CD4-positive, alpha-beta T cell treated with Interleukin-15 for 4 hours (primary cell): ENCODE measurements at places on chromosomes 16 and 17.

- DNase-seq = no peak
Observed at GRCh38 chr17:43003542-43004172, 2.9 kb upstream of the IFI35 start.

DNA sequence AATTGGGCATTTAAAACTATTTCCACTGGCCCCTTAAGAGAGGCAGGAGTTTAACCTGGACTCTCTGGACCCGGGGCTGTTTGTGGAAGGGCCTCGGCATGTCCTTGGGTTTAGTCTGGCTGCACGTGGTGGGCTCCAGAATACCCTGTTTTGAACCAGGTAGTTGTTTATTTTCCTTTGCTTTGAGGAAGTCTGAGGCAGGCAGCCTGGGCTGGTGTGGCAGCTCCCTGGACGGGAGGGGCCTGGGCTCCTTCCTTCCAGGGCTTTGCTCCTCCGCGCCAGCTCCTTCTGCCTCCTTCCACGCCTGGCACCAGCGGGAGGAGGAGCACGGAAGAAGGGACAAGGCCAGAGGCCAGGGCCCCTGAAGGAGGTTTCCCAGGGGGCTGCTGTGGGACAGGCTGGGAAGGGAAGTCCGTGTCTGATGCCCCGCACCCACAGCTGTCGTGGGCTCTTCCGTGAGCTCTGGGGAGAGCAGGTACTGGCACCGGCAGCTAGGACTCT, 15.5 kb downstream of the BANP start:
- no peak for DNase-seq

- DNase-seq = no peak
Observed at GRCh38 chr17:50173335-50173941, 7.6 kb downstream of the SGCA start.

DNA sequence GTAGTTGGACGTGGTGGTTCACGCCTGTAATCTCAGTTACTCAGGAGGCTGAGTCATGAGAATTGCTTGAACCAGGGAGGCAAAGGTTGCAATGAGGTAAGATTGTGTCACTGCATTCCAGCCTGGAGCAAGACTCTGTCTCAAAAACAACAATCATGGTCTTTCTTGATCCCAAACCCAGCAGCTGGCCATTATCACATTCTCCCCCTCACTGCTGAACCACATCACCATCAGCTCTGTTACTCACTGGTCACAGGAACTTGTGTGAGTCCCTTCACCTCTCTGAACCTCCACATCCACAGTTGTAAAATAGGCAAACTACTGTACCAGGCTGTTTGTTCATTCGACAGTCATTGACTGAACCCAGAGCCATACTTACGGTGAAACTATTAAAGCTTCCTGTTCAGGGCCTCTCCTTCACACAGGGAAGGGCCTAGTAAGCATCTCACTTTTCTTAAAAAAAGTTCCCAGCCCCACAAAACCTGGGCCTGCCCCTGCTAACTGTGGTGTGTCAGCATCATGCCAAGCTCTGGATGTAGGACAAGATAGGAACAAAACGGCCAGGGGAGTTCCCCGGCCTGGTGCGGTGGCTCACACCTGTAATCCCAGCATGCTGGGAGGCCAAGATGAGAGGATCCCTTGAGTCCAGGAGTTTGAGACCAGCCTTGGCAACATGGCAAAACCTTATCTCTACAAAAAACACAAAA, 104.7 kb downstream of the COPRS start:
- DNase-seq = no peak

- no peak for DNase-seq
Observed at GRCh38 chr16:20782470-20782869, 18.7 kb downstream of the ACSM3 start.

- no peak for DNase-seq
Observed at GRCh38 chr17:30568117-30568430, 90.9 kb downstream of the GOSR1 start.

GRCh38 chr17:32523017-32523680, 36.4 kb downstream of the CDK5R1 start:
- DNase-seq = peak; percentile 39

- DNase-seq = no peak
Observed at GRCh38 chr17:39118674-39119419, 32.6 kb downstream of the PLXDC1 start.

- DNase-seq = peak; percentile 64
Observed at GRCh38 chr16:49441366-49441780, 67.8 kb downstream of the C16orf78 start.

- no peak for DNase-seq
Observed at GRCh38 chr17:32757963-32758362, 119.0 kb downstream of the MYO1D start.

GRCh38 chr16:7083096-7083495, 249.5 kb upstream of the RBFOX1 start:
- DNase-seq = no peak

DNA sequence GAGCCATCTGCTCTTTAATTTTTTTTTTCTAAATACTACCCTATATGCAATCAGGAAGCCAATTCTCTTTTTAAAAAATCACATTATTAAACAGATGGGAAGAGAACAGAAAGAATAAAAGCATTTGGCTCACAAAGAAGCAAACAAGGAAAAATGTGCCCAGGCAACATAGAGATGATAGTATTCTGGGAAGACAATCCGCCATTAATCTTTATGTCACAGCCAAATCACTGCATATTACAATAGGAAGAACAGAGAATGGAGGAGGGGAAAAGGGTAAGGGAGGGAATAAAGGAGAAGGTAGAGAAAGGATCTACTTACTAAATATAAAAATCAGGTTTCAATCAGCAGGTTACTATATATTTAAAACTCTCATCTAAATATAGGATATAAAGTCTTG, 34.3 kb downstream of the STAT5B start:
- no peak for DNase-seq

DNA sequence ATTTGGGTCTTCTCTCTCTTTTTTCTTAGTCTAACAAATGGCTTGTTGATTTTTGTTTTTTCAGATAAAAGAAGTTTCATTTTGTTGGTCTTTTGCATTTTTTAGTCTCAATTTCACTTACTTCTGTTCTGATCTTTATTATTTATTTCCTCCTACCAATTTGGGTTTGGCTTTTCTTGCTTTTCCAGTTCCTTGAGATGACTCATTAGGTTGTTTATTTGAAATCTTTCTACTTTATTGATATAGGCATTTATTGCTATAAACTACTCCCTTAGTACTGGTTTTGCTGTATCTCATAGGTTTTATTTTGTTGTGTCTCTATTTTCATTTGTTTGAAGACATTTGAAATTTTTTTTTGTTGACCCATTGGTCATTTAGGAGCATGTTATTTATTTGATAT, 152.2 kb upstream of the MPHOSPH6 start:
- no peak for DNase-seq

DNA sequence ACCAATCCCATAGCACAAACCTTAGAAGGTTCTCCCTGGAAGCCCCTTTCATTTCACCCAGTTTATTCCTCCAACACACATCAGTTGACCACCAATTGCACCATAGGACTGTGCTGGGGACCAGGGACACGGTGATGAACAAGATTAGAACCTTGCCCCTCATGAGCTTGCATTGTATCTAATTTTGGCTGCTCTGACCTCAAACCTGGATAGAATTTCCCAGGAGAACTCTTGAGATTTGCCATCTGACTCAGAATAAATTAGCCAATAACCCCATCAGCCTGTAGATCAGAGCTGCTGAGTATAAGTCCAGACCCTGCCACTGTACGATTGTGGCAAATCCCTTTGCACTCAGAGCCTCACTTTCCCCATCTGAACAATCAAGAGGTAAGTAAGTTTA, 52.1 kb downstream of the CDH11 start:
- DNase-seq = no peak

DNA sequence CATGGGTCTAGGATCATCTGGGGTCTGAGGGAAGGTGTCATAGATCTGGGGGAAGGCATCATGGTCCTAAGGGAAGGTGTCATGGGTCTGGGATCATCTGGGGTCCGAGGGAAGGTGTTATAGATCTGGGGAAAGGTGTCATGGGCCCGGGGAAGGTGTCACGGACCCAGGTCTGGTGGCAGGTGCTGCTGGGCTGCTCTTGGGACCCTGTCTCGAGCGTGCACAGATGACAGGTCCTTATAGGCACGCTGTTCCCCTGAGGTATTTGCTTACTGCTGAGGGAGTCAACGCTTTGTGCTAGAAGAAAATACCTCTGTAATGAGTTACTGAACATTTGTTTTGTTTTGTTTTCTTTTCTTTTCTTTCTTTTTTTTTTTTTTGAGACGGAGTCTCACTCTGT, 1.4 kb downstream of the RAB40C start:
- DNase-seq = no peak

- DNase-seq = no peak
Observed at GRCh38 chr16:19363740-19364139, 53.9 kb upstream of the TMC5 start.

DNA sequence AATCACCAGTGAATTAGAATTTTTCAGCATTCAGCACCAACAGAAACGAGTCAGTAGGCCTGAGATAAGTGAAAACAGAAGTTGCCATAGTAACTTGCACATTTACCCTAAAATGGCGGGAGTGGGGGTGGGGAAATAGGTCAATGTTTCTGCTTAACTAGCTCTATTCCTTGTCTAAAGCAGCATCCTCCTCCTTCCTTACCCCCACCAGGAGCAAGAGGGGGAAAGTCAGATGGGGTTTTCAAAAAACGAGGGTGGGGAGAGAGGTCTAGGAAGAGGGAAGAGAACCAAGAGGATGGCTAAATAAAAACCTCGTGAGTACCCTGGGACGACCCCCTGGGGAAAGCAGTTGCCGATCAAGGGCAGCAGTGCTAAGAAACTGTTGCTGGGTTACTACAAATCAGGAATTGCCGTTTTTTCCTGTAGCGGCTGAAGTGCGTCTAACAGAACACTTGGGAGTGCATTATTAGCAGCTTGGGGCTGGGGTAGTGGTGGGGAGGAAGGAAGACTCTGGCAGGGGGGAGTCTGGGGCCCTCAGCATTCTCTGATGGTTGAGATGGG, 34.4 kb upstream of the MNT start:
- DNase-seq = no peak

DNA sequence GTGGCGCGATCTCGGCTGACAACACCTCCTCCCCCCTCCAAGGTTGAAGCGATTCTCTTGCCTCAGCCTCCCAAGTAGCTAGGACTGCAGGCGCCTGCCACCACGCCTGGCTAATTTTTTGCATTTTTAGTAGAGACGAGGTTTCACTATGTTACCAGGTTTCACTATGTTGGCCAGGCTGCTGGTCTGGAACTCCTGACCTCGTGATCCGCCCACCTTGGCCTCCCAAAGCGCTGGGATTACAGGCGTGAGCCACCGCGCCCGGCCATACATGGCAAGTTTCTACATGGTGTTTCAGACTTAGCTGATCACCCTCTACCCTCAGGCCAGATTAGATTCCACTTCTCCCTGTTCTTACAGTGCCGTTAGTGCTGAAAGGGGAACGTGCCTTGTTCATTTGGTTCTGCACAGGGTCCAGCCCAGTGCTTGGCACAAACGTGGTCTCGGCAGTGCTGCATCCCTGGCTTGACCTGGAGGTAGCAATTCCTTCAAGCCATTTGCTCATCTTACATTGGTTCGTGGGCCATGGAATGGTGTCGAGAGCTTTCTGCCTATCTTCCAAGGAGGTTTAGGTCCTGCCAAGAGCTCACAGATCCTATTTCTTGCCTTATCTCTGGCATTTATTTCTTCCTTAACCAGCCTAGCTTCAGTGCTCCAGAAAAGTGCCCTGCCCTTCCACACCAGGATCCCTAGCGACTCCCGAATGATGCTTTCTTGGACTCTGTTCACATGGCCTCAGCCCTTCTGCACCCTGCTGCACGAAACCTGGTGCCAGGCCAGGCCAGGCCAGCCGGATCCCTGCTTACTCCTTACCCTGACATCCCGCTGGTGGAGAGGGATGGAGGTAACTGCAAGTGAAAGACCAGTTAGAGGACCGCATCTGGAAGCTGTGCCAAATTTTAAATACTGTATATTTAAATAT, 14.8 kb upstream of the AURKB start:
- no peak for DNase-seq

GRCh38 chr16:4160658-4161430, 44.6 kb upstream of the ADCY9 start:
- DNase-seq = no peak

GRCh38 chr17:81392909-81393654, 2.2 kb upstream of the BAHCC1 start:
- no peak for DNase-seq

- DNase-seq = no peak
Observed at GRCh38 chr17:64470625-64471024, 21.7 kb downstream of the MILR1 start.

DNA sequence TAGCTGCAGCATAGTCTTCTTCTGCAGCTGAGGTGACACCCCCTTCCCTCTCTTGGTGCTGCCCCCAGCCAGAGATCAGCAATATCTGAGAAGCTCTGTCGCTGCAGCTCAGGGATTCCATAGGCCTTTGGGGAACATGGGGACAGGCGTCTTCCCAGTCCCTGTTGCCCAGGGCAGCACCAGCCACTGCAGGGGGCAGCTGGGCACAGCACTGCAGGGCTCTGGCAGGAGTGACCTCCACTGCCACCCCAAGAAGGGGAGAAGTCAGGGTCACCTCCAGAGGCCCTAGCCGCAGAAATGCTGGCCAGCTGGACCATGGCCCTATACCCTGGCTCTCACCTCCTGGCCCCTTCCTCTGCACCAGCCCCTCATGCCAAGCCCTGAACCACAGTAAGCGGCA, 16.9 kb downstream of the SCN4A start:
- DNase-seq = no peak

DNA sequence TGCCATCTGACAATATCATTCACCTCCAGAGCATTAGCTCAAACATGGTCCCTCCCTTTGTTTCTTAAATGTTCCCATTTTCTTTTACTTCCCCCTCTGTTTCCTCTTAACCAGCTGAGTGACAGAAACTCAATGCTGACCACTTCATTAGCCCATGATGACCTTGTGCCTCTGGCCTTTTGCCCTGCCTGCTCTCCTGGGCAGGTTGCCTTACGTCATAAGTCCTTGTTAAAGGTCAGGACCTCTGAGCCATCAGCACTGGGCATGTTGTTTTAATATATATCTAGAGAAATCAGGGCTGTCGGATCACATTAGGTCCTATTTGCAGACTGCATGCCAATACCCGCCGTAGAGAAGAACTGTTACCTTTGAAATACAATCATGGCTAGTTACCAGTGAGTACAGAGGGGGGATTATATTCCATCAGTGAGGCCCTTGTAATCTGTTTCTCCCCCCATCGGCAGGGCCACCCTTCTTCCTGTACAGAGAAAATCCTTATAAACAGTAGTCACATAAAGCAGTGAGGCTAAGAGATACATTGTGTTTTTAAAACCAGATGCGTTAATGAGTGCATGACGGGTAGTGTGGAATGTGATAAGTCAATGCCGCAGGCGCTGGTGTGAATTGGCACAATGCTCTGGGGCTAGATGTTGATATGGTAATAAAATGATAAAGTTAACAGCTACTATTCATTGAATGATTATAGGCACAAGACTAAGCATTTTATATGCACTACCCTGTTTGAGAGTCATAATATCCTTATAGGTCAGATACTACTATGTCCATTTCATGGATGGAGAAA, 94.3 kb upstream of the ZFHX3 start:
- DNase-seq = no peak
